ENCODE measurements at places on chromosomes 11 and 22.

DNA sequence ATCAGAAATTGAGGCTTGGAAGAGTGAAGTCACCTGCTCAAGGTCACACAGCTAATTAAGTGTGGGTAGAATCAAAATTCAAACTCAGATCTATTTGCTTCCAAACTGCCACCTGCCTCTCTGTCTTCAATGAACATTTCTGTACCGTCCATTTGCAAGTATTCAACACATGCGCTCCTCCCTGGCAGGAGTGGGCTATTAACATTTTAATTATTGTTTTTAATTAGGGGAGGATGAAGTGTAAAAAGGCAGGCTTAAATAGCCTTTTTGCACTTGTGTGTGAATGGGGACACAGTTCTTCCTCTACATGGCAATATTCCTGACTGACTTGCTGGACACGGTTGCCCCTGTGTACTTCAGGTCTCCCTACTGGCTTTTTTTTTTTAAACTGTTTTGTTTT is 114.4 kb upstream of the NARS2 start:
- DNase-seq: no peak

DNA sequence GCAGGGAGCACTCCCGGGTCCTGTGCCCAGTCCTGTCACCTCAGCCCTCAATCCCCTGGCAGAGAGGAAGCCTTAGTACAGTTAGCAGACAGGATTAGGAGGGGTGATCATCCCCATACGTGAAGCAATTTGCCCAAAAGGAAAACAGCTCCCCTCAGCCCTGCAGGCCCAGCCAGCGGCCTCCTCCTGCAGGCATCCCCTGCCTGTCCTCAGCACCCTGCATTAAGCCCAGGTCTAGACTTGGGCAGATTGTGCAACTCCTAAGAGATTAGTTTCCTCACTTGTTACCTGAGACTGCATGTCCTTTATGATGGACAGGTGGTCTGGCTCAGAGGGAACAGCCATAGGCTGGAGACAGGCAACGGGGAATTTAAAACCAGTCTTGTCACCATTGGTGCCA is 95.5 kb upstream of the TMEM45B start:
- DNase-seq: no peak

DNA sequence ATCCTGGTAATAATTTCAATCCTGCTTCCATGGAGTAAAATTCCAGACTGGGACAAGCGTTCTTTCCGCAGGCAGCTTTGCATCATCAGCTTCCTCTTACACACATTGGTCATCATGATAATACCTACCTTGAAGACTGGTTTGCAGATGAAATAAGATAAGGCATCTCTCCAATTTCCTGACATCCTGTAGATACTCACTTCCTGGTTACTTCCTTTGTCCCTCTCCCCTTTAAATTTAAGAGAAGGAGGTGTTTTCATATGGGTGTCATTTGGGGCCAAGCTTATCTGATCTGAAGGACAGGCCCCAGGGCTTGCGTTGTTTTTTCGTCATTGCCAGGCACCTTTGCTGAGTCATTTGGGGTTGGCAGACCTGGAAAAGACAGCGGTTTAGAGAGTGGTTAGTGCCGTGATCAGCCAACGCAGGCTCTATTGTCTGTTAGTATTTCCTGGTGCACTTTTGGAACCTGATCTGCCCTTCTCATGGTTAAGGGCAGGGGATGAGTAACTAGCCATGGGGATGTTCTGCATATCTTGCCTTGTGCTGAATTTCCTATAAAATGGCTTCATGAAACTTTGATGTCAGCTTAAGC is 24.1 kb downstream of the GRAMD1B start:
- DNase-seq: no peak

DNA sequence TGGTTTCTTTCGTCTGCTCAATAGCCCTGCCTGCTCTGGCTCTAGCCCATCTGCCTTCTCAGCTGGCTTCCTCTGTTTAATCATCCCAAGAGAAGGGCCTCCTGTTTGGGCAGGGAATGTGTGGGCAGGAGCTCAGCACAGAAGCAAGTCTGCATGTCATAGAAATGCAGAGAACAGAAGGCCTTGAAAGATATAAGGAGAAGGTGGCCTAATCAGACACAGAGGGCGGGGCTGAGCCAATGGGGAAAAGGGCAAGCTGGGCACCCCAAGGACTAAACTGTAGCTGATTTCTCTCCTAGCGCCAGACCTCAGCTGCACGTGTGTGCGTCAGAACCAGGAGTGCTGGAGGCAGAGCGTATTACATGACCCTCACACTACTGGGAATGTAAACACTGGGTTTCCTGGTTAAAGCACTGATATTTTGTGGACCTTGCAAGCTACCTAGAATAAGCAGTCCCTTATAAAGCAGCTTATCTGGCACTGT is 7.6 kb upstream of the CCKBR start:
- peak; percentile 24 for DNase-seq
